ENCODE measurements at places on chromosomes 7 and 10.

GRCh38 chr10:131792809-131793208 lies 108.0 kb upstream of the PPP2R2D start:
- DNase-seq, result no peak

DNA sequence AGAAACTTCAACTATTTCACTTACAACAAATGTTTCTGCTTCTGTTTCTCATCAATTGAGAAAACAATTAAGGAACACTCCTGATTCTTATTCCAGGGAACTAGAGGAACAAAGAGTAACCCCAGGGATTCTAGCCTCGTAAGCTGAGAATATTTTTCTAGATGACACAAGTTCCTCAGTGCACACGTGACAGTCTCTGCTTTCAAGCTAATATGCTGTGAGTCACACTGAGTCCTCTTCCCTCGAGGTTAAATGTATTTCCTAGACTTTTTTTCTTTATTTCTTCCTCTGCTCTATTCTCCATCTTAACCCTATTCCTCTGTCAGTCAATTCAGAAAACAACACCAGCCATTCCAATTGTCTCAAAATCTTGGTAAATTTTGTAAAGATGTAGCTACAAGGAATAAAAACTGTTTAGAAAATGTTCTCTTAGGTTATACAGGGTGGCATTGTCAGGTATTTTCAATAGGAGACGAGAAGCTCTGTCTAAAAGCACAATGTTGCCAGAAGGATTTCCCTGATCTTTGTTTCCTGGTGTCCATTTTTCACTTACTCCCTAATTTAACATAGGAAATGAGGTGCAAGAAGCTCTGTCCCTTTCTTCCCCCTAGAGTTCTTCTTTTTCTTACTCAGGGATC lies 5.8 kb upstream of the C1GALT1 start:
- no peak for DNase-seq

DNA sequence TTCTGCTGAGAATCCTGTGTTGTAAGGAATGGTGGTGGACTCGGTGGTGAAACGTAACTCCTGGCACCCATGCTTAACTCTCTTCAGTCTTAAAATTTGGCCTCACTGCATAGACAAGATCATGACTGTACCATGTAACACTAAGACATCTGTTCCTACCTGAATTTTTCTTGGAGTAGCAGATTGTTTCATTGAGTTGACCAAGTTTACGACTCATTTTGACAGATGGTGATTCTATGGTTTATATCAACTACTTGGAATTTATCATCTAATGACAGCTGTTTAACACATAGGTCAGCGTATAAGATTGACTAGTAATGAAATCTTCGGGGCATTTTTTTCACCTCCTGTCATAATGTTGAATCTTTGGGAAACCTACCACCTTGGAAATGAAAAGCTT lies 184.2 kb downstream of the CELF2 start:
- DNase-seq, result no peak

GRCh38 chr10:23375366-23375765 lies 30.8 kb upstream of the C10orf67 start:
- no peak for DNase-seq

GRCh38 chr10:101563497-101564040 lies 24.5 kb downstream of the POLL start:
- no peak for DNase-seq

GRCh38 chr10:42242135-42242805 lies 396.1 kb downstream of the ZNF33B start:
- DNase-seq, result no peak

DNA sequence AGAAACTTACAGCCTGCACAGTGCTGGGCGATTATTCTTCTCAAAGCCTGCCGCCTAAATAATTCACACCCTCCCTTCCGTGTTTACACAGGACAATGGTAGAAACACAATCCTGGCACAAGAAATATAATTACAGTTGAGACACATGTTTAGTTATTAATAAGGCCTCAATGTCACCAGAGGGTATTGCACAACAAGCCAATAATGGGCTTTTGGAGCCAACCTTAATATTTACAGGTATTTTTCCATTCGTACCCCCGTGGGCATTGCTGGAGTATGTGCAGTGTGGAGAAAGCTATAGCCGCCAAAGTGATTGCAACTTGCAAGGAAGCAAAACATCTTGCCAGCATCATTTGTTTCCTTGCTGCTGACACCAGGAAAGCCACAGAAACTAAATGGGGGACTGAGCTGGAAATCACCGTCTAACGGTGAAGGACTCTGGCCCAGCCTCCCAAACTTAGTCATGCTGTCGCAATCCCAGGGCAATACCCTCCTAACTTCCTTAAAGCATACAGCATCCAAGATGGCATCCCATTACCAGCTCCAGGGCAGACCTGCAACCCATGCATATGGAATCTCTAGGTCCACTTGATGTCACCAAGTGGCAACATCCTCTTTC lies 8.6 kb downstream of the CALN1 start:
- no peak for DNase-seq

DNA sequence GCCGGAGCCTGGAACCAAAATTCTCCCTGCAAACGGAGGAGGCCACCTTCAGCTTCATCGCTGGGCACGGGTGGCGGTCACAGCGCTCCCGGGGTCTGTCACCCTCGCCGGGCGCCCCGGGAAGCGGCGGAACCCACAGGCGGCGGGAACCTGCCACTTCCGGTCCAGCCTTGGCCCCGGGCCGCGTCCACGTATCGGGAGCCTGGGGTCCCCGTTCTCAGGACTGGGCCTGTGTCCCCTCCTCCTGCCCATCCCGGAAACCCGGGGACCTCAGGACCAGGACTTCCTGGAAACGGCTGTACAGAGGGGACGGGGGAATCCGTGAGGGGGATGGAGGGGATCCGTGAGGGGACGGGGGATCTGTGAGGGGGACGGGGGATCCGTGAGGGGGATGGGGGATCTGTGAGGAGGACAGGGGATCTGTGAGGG lies 25.4 kb downstream of the PDGFA start:
- no peak for DNase-seq

DNA sequence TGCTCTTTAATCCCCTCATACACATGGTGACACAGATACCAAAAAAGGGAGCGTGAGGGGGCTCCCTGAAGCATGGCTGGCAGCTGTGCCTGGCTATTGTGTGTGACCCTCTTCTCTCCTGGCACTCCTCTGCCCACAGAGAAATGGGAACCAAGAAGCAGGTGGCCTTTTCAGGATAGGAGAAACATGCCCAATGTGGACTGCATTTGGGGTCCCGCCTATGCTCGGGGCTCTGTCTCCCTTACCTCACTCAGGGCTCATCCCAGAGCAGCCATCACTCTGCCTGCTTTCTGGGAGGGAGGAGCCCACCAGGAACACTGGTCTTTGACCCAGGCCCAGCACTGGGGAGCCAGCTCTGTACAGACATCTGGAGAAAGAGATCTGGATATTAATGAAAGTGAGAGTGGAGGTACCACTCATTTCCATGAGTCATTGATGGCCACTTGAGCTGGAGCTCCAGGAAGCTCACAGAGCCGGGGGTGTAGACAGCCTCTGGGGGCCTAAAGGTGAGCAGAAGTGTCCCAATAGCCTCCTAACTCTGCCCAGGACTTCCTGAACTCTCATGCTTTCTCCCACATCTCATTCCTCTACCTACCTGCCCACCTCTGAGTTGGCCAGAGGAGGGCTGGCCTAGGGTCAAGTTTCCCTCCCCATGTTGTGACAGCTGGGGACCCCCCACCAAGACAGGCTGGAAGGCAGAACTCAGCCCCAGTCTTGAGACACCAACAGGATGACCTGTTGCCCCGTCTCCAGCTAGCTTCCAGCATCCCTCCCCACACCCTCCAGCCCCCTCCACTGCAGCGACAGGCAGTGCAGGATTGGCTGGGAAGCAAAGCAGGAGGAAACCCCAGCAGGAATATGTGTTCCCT lies 42.6 kb downstream of the DRGX start:
- no peak for DNase-seq

GRCh38 chr10:55630491-55631056 lies 730.5 kb downstream of the ZWINT start:
- no peak for DNase-seq

GRCh38 chr10:103265717-103266329 lies 11.1 kb upstream of the INA start:
- no peak for DNase-seq

DNA sequence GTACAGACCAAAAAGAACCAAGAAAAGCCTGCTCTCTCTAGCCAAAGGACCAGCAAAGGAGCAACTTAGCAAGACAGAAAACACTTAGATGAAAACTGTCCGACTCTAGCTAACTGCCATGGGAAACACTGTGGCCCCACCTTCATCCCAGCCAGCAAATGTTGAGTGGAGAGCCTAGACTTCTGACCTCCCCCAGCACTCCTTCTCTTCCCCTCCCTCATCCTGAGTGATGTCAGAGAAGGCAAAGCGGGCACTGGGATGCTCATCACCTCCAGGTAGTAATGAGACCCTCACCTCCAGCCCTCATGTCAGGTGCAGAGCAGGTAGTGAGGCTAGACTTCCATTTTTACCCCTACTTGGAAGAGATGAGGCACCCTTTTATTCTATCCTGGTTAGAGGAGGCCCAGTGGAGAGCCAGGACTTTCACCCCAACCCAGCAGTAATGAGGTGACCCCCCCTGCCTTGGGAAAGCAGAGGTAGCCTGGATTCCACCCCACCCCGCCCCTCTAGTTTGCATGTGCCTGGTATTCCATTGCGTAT lies 16.9 kb downstream of the CUZD1 start:
- no peak for DNase-seq

DNA sequence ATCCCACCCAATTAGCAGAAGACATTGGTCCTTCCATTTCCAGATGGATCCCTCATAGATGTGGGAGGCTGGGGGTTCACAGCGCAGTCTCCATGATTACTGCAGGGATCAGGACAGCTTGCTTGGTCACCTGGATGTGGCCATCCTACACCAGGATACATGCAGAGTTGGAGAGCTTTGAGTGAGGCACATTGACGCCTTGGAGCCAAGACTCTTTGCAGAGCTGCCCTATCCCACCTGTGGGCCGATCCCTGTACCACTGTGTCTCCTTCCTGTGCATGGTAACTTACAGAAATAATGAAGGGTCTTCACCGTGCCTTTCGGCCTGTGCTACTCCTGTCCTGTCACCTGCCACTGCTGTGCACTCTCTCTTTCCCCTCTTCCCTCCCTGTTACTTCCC lies 444.8 kb downstream of the GLRX3 start:
- DNase-seq, result no peak

All from NCI-H187 (cell line).